Heart right ventricle (tissue), 16 donors: ENCODE measurements at places on chromosomes 16 and 17. TPM values are rescaled to one million over a fixed set of nuclear protein-coding genes. Genes with fewer than 3 reads are reported as not detected.

DNA sequence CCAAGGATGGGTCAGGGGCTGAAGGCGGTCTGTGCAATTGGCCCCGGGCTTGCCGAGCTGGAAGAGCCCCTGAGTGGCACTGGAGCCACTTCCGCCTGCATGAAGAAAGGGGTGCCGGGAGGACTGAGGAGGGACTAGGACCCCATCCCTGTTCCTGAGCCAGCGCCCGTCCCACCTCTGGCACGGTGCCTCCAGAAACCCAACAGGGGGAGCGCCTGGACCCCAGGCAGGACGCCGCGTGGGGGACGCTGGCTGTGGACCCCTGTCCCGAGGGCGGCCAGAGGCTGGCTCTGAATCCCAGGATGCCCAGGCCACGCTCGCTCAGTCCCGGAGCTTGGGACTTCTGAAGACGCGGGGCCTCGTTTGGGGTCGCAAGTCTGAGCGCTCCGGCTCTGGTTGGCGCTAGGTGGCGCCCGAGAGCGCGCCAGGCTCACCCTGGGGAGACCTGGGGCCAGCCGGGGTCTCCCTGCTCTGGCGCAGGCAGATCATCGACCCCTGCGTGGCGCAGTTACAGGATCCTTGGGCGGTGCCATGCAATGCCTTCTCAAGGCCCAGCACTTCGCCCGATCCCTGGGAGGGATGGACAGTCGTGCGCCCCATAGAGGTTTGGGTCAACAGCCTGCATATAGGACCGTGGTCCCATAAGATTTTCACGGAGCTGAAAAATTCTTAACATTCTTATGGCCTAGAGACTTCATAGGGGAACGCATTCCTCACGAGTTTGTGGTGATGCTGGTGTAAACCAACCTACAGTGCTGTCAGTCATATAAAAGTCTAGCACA lies 58.5 kb upstream of the CREBBP start:
- H3K36me3 ChIP-seq = no peaks in the 10 kb centered on the region
- H3K27me3 ChIP-seq = no peaks in the 10 kb centered on the region
- peaks cover 12% of the 10 kb centered on the region for H3K4me1 ChIP-seq
- no peak overlapping the region for H3K27ac ChIP-seq
- peak; percentile 72 for DNase-seq

DNA sequence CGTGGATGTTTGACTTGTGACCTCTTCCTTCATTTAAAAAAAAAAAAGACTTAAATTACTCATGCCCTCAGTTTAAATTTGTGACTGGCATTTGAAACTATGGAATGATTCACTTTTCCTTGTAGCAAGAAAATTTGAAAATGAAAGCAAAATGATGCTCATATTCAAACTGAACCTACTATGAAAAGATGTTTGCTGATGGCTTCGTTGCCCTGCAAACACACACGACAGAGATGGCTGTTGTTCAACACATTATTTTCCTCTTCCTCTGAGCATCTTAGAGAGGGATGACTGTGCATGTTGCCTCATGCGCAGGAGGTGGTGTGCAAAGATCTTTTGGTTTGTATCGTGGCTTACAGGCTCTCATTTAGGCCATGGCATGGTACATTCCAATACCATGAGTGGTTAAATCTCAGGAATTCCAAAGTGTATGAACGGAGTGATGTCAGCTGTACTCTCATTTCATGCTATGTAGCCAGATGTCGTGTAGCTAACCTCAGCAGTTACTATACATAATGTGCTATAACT lies 164.5 kb downstream of the PRKCA start:
- no peaks in the 10 kb centered on the region for H3K36me3 ChIP-seq
- H3K4me1 ChIP-seq = peaks cover 69% of the 10 kb centered on the region
- H3K4me3 ChIP-seq = no peak overlapping the region
- H3K27ac ChIP-seq = no peak overlapping the region

- no peaks in the 10 kb centered on the region for H3K36me3 ChIP-seq
- DNase-seq = no peak
- H3K27ac ChIP-seq = peak overlapping the region; percentile 80
- peaks cover 6% of the 10 kb centered on the region for H3K27me3 ChIP-seq
These were observed 147.4 kb downstream of the SEC14L1 start for GRCh38 chr17:77288115-77288619.

DNA sequence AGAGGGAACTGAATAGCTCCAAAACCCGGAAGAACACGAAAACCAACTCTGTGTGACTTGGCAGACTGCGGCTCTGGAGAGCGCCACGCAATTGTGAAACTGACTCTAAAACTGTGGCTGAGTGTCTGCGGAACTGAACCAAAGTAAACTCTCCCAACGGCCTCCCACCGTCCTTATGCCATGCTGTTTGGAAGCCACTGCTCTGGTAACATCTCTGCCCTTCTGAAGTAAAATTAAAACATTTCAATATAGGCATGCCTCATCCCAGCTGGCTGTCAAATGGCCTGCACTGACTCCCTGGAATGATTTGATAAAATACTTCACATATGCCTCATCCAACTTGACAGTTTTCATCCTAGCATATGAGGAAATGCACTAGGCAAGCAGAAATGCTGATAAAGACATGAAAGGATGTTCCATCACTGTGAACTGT lies 70.2 kb downstream of the PARN start:
- H3K4me1 ChIP-seq = no peaks in the 10 kb centered on the region
- no peak overlapping the region for H3K4me3 ChIP-seq
- H3K36me3 ChIP-seq = no peaks in the 10 kb centered on the region

Gene NUP85
- total RNA-seq = 19.3 TPM
